ENCODE measurements at places on chromosomes 1 and 21. TPM values are rescaled to one million over a fixed set of nuclear protein-coding genes. Genes with fewer than 3 reads are reported as not detected.

The NTNG1 gene
- 24.9 TPM for polyA plus RNA-seq

The TENT5C gene
- polyA plus RNA-seq, result 3.7 TPM

The OR2T2 gene
- not detected for polyA plus RNA-seq

The EFNA3 gene
- 8.8 TPM for polyA plus RNA-seq

The LRRIQ3 gene
- polyA plus RNA-seq, result 2.8 TPM

The ZNF593OS gene
- polyA plus RNA-seq, result 1.8 TPM

DNA sequence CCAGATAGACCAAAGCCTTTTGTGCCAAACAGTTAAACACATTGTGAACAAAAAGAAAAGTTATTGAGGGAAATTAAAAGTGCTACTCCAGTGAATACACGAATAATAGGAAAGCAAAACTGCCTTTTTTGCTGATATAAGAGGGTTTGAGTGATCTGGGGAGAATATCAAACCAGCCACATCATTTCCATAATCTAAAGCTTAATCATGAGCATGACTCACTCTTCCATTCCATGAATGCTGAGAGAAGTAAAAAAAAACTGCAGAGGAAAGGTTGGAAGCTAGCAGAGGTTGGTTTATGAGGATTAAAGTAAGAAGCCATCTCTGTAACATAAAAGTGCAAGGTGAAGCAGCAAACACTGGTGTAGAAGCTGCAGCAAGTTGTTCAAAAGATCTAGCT, 350.6 kb upstream of the NCAM2 start:
- DNase-seq, result no peak

DNA sequence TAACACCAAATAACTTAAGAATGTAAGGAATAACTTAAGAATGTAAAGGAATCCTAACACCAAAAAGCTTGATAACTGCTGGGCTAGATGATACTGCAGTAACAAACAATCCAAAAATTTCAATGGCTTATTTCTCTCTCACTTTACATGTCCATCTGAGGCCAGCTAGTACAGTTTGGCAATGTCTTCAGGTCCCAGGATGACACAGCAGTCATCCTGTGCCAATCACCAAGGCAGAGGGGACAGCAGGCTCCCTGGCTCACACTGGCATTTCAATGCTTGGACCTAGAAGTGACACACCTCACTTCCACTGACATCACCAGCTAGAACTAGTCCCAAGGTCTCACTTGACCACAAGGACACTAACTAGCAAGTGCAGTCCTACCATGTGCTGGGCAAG, 15.3 kb downstream of the DNAJC11 start:
- DNase-seq, result no peak

- DNase-seq, result no peak
Measured at GRCh38 chr21:42806509-42807140, 72.7 kb downstream of the WDR4 start.

- no peak for DNase-seq
Measured at GRCh38 chr1:53578358-53578757, 119.2 kb downstream of the DMRTB1 start.

GRCh38 chr1:43058056-43058455, 99.4 kb upstream of the SLC2A1 start:
- DNase-seq, result no peak

DNA sequence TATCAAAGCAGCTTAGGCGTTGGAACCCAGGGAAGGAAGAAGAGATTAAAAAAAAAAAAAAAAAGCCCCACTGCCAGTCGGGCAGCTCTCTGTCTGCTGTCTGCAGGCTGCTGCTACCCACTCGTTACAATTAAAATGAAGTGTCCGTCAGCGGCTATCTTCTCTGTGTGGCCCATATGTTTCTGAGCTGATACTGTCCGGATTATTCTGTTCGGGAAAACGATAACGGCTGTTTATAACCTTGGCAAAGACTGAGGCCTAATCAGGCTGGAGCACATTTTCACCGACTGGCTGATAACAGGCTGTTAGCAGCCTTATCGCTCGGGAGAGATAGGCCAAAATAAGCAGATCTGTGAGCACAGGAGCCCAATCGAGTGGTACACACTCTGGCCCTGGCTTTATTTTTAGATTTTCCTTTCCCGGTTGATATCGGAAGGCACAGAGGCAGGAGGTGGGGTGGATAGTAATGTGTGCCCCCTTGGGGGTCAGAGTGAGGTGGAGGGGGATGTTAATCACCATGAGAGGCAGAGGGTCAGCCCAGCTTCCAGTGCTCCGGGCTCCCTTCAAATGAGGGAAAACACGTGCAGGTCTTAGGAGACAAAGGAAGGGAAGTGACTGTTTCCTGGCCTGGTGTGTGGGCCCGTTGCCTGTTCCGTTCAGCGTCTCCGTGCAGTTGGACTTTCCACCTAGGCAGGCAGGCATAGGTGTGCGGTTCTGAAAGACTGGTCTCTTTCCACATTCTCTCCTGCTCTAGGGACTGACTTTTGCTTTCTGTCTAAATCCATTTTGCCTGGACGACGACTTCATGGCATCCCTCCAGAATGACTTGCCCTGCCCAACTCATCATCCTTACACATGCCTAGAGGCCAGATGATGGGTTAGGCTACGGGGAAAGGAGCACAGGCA, 153.4 kb downstream of the PBX1 start:
- DNase-seq, result no peak

DNA sequence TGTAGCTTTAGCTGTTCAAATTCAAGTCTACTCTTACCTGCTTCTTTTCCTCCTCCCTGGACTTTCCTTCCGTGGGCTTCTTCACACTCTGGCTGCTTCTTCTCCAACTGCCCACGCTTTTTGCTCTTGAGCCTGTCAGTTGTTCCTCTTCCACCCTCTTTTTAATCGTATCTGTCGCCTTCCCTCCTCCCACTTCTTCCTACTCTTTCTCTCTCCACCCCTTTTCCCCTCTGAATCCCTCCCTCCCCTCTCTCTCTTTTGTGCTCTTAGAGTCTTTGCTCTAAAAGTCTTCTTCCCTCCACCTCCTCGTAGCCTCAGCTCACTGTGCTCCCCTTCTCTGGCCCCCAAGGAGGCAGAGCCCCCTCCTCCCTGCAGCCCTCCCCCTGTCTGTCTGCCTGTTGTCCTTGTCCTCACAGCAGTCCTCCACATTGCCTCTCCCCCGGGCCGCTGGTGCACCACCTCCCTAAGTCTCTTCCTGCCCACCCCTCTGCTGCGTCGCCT, 12.9 kb upstream of the GJA5 start:
- no peak for DNase-seq

DNA sequence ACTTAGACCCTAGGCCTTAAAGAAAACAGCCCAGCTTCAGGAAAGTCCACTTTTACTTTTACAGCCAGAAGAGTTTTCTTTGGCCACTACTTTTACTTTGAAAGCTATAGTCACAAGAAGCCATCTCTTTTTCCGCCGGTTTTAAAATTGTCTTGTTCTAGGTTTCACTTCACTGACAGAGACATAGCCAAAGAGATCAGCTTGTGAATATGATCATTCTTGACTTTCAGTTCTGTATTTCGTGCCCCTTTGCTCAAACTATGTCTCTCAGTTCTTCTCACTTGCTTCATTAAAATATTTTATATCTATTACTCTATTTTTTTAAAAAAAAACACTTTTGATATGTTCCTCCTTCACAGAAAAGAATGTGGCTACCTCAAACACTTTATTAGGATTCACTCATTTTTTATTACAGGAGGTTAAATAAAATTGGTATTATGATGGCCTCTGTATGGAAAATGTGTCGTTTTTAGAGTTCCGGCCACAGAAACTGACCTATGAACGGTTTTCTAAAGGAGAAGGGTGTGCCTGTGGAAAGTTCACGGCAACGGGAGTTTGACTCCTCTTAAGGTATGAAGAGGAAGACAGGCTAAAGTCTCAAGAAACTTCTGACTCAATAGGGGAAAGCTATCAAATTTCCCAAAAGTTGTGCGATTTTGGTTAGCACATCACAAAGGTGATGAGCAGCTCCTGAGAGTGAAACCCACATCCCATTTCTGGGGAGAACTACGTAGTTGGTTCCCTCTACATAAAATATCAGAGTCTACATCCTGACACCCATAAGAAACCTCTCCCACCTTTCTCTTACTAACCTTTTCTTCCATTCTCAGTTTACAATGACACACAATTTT, 1.2 kb downstream of the MCOLN2 start:
- DNase-seq, result no peak

DNA sequence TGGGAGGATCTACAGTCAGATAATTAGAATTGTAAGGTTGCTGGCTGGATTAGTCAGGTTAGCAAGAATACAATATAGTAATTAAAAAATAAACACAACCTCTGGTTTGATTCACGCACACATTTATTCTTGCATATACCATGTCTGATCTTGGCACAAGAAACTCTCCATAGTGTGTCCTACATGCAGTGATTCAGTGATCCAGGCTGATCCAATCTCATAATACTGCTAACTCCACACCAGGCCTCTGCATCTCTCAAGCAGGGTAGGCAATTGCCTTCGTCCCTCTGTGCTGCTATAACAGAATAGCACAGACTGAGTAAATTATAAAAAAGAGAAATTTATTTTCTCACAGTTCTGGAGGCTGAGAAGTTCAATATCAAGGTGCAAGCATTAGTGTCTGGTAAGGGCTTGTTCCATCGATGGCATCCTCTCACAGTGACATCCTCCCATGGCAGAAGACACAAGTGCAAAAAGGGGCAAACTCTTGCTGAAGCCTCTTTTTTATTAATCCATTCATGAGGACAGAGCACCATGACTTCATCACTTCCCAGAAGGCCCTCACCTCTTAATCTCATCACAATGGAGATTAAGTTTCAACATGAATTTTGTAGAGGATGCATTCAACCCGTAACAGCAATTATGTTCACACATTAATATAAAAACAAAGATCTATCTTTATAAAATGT, 741.0 kb upstream of the NCAM2 start:
- DNase-seq, result no peak

DNA sequence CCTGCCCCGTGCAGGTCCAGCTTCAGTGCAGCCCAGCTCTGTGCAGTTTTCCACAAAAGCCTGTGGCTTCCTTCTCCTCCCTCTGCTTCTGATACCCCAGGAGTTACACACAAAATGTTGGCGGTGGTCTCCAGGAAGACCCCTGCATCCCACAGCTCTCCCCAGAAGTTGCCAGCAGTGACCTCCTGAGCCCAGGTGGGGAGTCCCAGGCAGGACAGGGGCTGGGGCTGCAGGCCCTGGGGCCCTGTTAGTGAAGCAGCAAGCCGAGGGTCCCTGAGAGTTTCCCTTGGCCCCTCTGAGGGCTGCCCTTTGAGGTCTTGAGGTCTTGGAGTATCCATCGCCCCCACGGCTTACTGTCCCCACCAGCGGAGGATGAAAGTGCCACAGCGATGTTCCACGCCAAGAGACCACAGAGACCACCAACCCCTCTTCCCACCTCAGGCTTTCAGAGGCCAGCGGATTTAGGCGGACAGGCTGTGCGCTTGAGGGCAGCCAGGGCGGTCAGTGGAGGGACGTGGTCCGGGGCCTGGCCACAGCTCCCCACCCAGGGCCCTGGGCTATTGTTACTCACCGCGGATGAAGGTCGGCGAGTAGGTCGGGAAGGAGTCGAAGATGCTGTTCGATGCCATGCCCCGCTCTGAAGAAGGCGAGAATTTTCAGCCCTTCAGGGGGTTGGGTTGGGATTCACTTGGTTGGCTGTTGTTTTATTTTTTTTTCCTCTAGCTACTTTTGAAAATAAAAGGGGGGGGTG, 34.0 kb upstream of the RUNX3 start:
- DNase-seq, result no peak

DNA sequence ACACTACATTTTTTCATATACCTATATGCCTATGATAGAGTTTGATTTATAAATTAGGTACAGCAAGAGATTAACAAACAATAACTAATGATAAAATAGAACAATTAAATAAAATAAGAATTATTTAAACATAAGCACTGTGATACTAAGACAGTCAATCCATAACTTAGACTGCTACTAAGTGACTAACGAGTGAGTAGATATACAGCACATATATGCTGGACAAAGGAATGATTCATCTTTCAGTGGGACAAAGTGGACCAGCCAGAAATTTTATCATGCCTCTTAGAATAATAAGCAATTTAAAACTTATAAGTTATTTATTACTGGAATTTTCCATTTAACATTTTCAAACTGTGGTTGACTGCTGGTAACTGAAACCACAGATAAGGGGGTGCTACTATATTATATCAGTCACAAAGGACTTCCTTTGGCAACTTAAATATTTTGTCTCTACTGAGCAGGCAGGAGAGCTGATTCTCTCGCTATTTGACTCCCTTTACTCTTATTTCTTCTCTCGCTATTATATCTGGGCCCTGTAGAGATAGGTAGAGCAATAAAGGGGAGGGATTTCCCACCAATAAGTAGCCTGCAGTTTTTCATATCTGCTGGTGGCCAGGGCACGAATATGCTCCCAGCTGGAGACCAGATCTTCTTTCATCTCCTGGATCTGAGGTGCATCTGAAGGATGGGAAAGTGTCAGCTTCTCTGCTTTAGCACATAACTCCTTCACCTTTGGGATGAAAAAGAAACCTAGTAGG, 10.8 kb downstream of the SPTA1 start:
- no peak for DNase-seq
